ENCODE measurements at places on chromosomes 5 and 9.

GRCh38 chr9:113895526-113895925, 19.4 kb downstream of the ZNF618 start:
- DNase-seq, result no peak

DNA sequence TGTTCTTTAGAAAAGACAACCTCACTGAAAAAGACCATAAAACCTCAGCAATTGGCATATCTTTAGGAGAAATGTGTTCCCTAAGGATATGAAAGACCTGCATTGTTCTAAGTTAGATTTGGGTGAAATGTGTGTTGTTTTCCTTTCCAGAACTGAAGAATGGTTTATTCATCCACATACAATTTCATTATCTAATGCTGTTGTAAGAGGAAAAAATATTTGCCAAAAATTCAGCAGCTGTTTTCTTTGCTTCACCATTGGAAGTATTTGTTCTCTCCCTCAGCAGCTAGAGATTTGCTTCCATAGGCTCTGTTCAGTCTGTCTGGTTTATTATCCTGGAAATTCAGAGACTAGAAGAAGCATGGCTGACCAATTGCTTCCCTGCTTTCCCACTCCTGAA, 150.9 kb downstream of the ISOC1 start:
- no peak for DNase-seq

- no peak for DNase-seq
Measured at GRCh38 chr9:97851446-97851883, 1.6 kb upstream of the FOXE1 start.

GRCh38 chr9:88268886-88269285, 119.4 kb upstream of the SPIN1 start:
- DNase-seq, result no peak

DNA sequence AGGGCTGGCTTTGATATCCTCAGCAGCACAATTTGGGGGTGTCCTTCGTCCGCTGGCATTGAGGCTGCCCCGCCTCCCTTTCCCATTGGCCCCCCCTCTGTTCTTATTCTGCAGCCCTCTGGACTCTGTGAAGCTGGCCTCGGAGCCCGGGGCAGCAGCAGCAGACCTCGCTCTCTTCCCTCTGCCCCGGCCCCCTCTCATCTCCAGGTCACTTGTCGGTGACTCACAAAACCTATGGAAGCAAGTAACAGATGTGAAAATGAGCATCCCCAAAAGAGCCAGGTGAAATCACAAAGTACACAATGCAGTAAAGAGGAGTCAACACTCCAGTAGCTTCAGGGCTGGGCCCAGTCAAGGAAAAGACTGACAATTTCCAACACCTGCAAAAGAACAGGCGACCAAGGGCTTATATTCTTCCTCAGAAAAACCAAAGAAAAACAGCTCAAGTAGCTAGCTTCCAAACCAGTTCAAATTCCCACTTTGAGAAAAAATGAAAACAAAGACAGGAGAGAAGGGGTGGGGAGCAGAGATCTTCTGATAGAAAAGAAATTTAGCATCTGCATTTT, 97.5 kb downstream of the ZNF608 start:
- DNase-seq, result no peak

GRCh38 chr5:102798104-102798785, 43.1 kb downstream of the PAM start:
- no peak for DNase-seq

DNA sequence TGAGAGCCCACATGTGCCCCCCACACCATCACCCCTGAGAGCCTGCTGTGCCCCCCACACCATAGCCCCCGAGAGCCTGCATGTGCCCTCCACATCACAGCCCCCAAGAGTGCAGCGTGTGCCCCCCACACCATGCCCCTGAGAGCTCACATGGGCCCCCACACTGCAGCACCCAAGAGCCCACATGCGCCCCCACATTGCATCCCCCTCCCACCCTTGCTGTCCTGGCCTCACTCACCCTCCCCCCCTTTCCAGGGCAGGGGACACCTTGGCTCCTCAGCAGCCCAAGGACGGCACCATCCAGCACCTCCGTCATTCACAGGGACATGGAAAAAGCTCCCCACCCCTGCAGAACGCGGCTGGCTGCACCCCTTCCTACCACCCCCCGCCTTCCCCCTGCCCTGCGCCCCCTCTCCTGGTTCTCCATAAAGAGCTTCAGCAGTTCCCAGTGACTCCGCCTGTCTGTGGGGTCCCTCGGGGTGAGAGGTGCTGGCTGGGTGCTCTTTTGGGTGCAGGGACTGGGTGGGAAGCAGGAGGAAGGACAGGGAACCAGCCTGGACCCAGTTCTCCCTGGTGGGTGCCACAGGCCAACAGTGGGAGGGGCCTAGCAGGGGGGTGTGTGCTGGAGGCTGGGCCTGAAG, 5.0 kb downstream of the LCN1 start:
- no peak for DNase-seq

DNA sequence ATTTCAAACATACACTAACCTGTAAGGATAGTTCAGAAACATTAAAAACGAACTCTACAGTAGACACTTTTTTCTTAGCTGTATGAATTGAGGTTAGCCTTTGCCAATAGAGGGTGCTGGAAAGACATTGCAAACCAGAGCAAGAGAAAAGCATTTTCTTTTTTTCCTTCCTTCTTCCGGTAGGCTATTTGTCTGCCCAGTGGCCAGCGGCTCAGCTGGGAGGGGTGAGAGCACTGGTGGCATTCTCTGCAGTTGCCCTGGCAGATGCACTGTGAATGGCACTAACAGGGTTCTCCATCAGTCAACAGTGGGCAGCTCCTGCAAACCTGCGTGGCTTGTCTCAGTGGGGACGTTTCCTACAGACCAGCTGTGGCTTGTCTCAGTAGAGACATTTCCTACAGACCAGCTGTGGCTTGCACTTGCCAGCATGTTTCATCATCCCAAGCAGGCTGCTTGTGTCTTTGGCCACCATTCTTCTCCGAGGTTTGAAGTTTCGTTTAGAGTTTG, 984.5 kb upstream of the CDH18 start:
- no peak for DNase-seq

- no peak for DNase-seq
Measured at GRCh38 chr5:178152491-178153444, 917 bp downstream of the NHP2 start.

- DNase-seq, result no peak
Measured at GRCh38 chr5:67520161-67520908, 323.7 kb upstream of the CD180 start.

GRCh38 chr5:84091127-84091799, 293.4 kb downstream of the EDIL3 start:
- DNase-seq, result no peak

DNA sequence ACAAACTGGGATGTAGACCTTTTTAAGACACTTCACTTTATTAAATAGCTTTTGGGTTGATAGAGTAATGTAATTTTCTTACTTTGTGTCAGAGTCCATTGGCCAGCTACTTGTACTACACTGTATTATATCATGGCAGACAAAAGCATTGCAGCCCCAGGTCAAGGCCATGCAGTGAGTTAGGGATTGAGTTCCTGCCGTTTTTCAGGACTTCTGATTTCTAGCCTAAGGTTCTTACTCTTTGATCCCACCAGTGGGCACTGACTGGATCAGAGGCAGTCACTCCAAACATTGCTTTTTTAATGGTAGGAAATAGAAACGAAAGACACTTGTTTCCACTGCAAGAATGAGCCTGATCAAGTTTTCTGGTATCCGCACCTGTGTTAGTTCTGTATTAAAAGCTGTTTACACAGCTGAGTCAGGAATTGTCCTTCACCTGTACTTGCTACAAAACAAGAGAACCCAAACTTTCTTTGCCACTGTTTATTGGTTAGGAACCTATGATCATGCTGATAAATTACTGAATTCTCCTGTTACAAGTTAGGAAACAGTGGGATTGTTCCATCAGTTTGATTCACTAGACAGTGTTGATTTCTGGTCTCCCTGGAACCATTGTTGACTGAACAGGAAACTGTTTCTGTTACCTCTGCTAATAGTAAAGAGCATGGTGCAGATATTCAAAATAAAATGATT, 22.1 kb downstream of the LRRC70 start:
- no peak for DNase-seq

- no peak for DNase-seq
Measured at GRCh38 chr9:13444245-13445102, 165.0 kb upstream of the MPDZ start.

- DNase-seq, result no peak
Measured at GRCh38 chr5:110549301-110549700, 177.2 kb downstream of the TMEM232 start.
